ENCODE measurements at places on chromosomes 2 and 18.

DNA sequence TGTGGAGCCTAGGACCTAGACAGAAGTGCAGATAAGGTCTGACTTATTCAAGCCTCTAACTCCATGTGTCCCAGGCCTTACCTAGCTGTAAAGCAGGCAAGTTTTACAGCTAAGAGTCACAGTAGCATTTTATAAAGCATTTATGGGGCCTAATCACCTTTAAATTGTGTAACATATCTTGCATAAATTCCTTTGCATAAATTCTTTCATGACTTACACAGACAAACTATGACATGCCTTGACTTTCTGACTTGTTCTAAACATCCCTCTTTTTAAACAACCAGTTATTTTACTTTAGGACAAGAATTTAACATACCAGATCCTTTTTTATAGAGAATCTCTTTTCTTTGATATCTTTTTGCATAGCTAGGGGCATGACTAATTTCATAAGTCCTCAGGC lies 1257.8 kb upstream of the NRXN1 start:
- DNase-seq, result no peak

GRCh38 chr2:10191554-10191953 lies 69.0 kb downstream of the RRM2 start:
- DNase-seq, result no peak

DNA sequence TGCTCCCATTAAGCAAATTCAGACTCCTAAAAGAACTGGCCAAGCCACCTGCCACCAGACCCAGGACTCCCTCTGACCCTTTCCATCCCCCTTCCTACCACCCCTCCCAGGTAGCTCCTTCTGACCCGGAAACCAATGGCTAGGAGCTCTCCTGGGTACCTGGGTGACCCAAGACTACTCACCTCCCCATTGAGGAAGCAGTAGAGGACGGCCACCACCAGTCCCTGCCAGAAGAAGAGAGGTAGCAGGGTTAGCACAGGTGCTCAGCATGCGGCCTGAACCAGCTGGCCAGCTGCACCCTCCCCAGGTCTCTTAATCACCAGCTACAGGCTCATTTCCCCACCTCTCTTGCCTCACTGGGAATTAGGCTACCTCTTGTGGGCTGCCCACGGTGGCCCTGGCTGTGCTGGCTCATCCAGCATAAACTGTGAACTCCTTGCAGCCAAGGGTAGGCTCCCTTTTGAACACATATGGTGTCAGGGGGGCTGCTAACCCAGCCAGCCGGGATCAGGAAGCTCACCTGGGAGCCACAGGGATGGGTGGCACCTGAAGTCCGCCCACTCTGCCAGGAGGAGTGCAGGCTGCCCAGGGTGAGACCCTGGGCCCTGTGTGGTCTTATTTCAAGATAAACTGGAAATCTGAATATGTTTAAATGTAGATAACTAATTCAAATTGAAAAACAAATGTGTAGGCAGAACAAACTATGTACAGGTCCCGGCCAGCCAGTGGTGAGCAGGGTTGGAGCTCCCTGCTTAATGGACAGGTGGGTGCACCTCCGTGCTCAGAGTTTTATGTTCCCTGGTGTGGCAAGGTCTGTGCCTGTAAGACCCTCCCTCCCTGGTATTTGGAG lies 9.9 kb downstream of the TMEM37 start:
- DNase-seq, result no peak

DNA sequence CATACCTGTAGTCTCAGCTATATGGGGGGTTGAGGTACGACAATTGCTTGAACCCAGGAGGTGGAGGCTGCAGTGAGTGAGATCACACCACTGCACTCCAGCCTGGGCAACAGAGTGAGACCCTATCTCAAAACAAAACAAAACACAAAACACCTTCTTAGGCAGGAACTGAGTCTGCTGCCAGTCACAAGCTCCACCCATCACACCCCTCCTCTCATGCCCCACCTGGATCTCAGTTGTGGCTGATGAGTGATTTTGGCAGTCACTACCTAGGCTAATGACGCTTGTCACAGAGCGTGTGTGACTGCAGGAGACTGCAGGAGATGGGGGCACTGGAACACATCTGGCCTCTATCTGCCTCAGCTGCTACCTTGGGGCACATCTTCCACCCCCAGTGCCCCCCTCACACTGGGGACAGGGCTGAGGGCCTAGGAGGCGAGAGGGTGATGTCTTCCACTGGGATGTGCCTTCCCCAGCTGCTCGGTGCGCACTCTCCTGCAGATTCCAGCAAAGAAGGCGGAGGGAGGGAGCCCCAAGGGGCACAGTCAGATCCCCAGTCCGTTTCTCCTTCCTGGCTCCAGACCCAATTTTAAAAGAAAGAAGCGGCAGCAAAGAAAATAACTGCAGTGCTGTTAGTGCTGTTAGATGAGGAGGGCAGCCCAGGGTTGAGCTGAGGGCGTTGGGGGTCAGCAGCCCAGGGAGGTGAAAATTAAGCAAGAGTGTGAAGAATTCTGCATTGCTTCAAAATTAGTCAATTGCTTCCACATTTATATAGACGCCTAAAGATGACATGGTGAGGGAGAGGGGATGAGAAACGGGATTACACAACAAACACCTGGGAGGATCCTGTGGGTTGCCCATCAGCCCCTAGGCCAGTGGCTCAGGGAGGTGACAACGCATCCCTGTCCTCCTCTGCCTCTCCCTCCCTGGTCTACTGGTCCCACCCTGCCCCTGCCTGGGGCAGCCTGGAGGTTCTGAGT lies 143.6 kb upstream of the HAAO start:
- no peak for DNase-seq

DNA sequence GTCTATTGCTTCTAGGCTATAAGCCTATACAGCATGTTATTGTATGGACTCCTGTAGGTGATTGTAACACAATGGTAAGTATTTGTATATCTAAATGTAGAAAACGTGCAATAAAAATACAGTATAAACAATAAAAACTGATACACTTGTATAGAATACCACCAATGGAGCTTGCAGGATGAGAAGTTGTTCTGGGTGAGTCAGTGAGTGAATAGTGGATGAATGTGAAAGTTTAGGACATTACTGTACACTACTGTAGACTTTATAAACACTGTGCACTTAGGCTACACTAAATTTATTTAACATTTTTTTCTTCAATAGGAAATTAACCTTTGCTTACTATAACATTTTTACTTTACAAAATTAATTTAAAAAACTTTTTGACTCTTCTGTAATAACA lies 679.2 kb upstream of the ZNF804A start:
- DNase-seq, result no peak

DNA sequence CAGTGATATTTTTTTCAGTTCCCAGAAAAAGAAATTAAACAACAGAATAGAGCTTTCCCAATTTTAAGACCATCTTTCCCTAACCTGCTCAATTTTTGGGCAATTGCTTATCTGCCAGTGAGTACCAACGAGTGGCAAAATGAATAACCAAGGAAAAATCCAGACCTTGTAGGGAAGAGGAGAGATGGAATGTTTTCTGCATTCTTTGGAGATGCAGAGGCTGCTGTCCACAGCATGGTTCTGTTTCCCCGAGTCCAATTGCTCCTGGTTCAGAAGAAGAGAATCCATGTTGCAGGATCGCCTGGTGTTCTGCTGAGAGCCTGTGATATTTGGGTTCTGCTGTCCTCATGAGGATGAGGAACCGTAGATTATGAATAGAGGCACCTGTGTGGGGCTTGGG lies 68.2 kb upstream of the MGAT5 start:
- DNase-seq, result no peak

DNA sequence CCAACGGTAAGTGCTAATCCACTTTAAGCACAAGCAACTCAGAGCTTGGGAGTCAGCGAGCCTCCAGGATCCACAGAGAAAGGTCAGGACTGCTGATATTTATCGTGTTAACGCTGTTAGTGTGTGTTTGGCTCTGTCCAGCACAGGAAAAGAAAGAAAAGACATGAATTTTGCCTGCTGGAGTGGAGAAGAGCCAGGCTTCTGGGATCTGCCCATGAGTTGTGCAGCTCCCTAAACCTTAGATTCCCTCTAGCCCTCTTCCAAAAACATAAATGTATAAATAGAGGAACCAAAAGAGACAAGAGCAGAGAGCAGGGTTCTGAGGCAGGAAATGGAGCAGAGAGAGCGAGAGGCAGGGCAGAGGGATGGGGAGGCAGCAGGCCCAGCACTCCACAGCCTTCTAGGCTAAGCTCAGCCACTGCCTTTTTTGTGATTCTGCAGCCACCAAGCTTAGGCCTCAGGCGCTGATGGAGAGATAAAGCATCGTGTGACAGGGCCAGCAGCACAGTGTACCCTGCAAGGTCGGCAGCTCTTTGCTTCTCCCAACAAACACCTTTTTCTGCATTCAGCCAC lies 14.5 kb upstream of the MAT2A start:
- DNase-seq, result no peak

GRCh38 chr18:56282234-56283104 lies 355.9 kb downstream of the TXNL1 start:
- no peak for DNase-seq

- no peak for DNase-seq
Measured at GRCh38 chr2:84776011-84776410, 104.9 kb downstream of the TRABD2A start.

GRCh38 chr18:32380559-32380958 lies 90.1 kb downstream of the GAREM1 start:
- DNase-seq, result no peak

DNA sequence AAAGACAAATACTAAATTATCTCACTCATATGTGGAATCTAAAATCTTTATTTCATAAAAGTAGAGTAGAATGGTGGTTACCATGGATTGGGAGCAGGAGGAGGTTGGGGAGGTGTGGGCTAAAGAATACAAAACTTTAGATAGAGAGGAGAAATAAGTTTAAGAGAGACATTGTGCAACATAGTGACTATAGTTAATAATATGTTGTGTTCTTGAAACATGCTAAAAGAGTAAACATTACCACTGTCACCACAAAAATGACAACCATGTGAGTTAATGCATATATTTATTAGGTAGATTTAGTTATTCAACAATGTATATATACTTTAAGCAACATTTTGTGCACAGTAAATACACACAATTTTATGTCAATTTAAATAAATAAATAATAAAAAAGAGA lies 128.5 kb upstream of the COL3A1 start:
- DNase-seq, result no peak

GRCh38 chr18:30512872-30513271 lies 529.7 kb downstream of the DSC3 start:
- DNase-seq, result no peak

GRCh38 chr2:73253400-73253799 lies 19.3 kb downstream of the CCT7 start:
- no peak for DNase-seq

DNA sequence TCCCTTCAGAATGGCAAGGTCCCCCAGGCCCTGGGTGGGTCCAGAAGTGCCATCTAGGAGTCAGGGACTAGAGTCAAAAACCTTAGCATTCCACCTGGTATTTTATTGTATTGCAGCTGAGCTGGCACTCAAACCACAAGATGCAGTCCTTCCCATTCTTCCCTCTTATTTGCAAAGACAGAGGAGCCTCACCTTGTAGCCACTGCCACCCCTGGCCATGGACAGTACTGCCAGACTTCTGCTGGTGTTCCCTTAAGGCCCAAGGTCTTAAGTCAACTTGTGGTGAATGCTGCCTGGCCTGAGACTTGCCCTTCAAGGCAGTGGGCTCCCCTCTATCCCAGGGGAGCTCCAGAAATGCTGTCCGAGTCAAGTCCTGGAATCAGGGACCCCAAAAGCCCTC lies 6.9 kb downstream of the UGT1A10 start:
- no peak for DNase-seq

DNA sequence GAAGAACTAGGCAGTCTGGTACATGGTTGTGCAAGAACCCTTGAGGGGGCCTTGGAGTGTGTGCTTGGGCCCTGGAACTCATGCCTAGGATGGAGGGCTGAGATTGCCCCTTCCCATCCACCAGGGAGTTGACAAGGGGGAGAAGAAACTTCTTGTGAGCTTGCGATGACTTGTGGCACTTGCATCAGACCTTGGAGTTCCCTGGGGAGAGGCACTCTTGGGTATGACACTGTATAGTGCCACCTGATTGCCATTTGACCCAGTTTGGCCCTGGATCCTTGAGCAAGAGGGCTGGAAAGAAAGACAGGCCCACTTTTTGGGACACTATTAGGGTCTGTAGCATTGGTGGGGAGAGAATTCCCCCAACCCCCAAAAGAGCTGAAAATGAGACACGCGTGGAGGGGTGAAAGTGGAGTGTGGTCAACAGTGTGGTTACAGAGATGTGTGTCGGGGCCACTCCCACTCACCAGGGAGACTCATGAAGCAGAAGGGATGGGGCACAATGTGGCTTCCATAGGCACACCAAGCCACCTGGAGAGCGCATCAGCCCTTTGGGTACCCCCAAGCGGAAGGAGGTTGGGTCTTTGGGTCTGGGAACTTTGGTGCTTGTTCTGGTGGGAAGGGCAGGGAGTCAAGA lies 101.3 kb downstream of the MSH2 start:
- DNase-seq, result no peak

DNA sequence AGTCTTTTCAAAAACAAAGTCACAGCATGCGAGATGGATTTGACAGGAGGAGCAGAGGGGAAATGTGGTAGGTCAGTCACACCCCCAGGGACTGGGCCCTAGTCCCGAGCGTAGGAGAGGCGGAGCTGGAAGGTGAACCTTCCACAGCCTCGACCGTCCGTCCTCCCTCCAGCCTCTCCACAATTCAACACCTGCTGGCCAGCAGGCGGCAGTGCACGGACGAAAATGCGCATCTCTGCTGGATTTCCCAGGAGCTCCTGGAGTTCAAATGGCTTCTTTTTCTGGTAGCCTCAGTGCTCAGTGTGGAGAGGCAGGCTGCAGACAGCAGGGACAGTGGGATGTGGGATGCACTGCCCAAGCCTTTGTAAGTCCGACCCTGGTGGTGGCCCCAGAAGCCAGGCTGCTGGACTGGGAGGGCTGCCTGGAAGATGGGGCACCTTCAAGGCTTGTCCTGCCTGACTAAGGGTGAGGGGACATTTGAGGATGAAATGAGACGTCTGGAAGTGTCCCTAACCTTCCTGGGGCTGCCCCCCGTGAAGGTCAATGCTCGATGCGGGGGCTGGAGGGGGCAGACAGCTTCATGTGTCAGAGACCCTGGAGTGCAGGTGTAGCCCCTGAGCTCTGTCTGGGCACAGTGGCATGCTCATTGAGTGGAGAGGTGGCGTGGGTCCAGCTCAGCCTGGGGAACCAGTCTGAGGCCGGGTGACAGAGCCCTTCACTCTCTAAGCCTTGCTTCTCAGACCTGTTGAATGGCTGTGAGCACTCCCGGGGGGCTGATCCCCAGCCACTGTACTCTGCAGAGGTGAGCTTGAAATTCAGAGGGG lies 189.5 kb downstream of the TFCP2L1 start:
- no peak for DNase-seq

DNA sequence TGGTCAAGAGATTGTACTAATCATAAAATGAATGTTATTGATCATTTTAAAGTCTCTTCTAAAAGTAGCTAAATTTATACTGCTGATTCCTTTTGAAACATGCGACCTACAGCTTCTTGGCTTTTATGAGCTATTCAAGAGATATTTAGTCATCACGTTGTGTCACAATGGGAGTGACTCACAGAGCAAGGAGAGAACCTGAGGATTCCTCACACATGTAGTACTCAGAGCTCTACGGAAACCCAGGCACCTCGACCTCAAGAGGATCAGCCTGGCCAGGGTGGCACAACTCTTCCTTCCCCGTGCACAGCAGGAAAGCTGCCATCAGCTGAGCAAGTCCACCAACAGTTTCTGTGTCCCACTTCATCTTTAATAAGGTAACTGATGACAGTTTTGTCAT lies at the start of gene DHRS9:
Gene DHRS9, plus strand, starts transcription at position 223 of the 400 bp plus-strand sequence. CDS start 12,019 bp downstream, outside the sequence.
- no peak for DNase-seq

GRCh38 chr2:128560718-128561117 lies 242.1 kb upstream of the HS6ST1 start:
- no peak for DNase-seq
